Central memory CD8-positive, alpha-beta T cell (primary cell): ENCODE measurements at places on chromosomes 12 and 14.

- DNase-seq = no peak
Measured at GRCh38 chr14:75979071-75979571, 2.7 kb downstream of the TGFB3 start.

- no peak for DNase-seq
Measured at GRCh38 chr12:77947746-77948145, 117.1 kb downstream of the NAV3 start.

DNA sequence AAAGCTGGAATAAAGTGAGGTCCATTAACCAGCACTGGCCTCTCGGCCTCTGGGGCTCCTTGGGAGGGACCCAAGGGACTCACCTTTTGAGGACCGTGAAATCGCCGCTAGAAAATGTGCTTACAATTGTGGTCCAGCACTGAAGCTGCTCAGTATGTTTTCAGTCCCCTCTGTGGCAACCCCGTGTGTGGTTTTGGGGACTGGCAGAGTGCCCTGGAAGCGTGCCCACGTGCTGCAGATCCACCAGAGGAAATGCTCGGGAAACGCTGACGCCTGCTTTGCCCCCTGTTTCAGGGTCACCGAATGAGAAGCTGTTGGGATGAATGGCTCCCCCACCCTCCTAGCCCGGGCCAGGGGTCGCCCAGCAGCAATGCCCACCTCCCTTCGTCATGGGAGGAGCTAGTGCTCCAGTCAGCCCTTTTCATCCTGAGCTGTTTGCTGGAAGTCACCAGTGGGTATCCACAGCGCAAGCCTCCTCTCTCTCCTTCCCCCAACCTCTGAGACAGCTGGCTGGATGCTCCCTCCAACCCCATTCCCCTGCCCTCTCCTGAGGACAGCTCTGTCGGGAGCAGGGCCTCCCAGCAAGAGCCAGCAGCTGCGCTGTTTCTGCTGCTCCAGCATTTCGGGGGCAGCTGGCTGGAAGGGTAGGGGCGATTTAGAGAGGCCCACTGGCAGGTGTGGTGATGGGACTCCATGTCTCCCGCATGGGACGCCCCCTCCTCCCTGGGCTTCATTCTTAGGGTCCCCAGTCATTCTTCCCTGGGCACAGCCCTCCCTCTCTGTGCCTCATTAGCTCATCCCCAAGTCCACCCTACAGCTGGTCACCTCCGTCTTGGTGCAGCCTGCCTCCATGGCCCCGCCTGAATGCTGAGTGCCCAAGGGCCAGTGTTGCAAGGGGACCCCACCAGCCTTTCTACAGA, 33.2 kb upstream of the PPP1R13B start:
- DNase-seq = no peak

DNA sequence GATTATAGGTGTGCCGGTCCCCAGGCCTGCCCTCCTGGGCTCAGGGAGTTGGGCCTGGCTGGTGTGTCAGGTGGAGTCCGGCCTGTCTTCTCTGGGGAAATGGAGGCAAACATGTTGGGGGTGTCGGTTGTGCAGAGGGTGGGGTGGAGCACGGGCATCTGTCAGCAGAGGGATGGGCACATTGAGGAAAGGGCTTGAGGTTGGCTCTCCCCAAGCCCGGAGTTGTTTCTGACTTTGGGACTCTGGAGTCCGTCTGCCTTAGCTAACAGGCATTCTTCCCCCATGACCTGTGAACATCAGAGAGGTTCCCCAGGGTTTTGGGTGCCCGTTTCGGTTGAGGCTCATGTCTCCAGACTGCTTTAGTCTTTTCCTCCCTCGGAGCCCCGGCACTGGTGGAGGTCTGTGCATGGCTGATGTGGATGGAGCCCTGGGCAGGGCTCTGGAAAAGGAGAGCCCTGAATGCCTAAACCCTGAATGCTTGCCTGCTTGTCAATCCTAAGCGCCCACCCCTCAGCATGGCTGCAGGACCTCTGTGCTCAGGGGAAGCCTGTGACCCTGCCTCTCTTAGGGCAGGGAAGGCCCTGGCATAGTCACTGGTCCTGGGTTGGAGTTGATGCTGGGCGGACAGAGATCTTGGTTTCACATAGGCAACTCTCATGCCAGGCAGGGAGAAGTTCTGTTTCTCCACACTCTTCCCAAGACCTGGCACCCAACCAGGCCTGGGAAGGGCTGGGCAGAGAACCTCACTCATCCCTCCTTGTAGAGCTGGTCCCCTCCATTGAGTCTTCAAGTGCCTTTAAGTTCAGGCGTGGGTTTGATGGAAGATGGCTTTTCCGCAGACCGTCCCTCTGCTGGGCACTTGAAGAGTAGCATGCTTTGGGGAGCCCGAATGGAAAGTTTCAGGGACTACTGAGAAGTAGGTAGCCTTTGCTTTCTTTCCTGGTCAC, 12.9 kb downstream of the NYNRIN start:
- no peak for DNase-seq

DNA sequence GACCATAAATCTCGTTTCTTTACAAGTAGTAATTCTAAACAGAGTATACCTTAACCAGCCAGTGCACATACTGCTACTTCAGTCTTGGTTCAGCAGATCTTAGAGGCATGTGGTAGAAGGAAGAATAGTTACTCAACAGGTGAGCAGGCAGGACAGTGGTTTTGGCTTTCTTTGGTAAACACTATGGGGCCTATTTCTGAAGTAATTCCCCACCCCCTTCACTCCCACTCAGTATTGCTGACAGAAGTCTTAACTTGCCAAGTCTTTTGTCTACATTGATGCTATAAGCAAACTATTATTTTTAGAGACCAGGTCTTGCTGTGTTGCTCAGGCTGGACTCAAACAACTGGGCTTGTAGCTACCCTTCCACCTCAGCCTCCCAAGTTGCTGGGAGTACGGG, 68.5 kb downstream of the FBXO34 start:
- DNase-seq = no peak

- no peak for DNase-seq
Measured at GRCh38 chr14:29810064-29810463, 117.6 kb downstream of the PRKD1 start.
